ENCODE measurements at places on chromosomes 5 and 9. TPM values are rescaled to one million over a fixed set of nuclear protein-coding genes. Genes with fewer than 3 reads are reported as not detected.

ASB6 gene
- total RNA-seq = 12.5 TPM

DCTN3 gene
- total RNA-seq = 67.2 TPM

POLR3G gene
- 8.5 TPM for total RNA-seq

ZNF618 gene
- 23.3 TPM for total RNA-seq

CTSV gene
- total RNA-seq = 0.76 TPM

ADAMTSL2 gene
- under 0.01 TPM for total RNA-seq

TLX3 gene
- total RNA-seq = not detected
